ENCODE measurements at places on chromosomes 4 and X.
A peak's percentile ranks its signal among the peaks of the same experiment; 100 is the strongest.

DNA sequence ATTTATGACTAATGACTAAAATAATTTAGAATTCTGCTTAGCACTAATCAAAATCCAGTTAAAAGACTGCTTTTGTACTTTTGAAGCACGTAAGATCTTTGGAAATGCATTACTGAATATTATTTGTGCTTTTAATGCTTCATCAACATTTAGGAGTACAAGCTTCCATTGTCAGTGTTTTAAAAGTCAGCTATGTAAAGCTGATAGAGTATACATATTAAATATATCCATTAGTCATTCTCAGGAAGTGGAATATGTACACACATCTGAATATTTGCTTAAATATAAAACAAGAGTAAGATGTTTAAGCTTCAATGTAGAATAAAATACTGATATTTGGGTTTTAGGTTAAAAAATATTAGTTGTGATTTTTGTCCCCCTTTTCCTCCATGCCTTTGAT lies 54.1 kb downstream of the ANK2 start:
- DNase-seq: no peak

- DNase-seq: peak; percentile 5
Measured at GRCh38 chr4:69881173-69881773, 21.3 kb upstream of the SULT1E1 start.

DNA sequence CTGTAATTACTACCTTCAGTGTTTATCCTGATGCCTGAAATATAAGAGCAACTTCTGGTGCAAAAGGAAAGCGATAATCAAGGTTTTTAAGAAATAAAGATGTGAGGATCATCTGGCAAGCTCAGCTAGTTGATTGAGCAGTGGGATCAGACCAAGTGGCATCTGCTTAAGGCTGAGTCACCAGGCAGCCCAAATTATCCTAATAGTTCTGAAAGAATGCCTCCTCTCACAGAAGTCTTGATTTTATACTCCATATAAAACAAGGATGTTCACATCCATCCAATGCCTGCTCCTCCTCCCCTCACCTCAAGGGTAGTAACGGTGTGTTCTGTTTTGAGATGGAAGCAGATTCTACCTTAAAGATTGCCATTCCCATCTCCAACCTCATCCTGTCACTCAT lies 134.5 kb upstream of the RASGEF1B start:
- DNase-seq: no peak

DNA sequence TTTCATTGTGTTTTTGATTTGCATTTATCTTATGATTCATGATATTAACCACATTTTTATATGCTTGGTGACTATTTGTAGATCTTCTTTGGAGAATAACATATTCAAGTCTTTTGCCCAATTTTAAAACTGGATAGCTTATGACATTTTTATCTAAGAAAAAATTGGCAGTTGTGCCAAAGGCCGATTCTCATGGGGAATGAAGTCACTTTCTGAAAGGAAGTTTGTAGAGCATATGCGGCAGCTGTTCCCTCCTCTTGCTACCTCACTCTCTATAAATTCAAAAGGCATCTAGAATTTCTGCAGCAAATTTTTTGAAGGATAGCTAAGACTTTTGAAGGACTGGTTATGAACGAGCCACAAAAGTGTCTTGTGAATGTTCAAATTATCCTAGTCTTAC lies 2353.5 kb downstream of the ARAP2 start:
- no peak for DNase-seq

- DNase-seq: no peak
Measured at GRCh38 chrX:47226071-47226470, 6.7 kb upstream of the USP11 start.

DNA sequence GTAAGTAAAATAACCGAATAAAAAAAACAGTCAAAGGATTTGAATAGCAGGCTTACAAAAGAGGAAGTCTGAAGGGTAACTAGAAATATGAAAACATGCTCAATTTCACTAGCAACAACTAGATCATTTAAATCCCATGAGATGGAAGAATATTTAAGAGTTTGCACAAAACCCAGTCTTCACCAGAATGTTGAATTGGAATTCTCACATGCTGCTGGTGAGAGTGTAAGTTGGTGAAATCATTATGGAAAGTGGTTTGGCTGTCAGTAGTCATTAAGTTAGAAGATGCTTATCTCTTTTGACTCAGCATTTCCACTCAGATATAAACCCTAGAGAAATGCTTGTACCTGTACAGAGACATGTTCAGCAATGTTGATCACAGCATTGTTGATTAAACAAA lies 110.1 kb downstream of the PGRMC2 start:
- DNase-seq: no peak
